ENCODE measurements at places on chromosomes 6 and 20.

GRCh38 chr6:37202788-37203491 is 33.0 kb downstream of the PIM1 start:
- no peak for DNase-seq

DNA sequence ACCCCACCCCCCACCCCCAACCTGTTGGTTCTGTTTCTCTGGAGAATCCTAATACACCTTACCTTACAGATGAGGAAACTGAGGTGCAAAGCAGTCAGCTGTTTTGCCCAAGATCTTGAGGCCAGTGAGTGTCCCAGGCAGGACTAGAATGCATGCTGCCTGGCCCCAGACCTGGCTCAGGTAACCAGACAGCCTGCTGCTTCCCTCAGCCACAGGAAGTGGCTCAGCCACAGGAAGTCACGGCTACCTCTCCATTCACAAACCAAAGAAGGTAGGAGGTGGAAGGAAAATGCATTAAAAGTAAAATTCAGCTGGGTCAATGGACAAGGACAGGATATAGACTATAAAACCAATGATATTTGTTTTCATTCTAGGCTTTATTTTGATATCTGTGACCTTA is 517.6 kb downstream of the CD83 start:
- no peak for DNase-seq

DNA sequence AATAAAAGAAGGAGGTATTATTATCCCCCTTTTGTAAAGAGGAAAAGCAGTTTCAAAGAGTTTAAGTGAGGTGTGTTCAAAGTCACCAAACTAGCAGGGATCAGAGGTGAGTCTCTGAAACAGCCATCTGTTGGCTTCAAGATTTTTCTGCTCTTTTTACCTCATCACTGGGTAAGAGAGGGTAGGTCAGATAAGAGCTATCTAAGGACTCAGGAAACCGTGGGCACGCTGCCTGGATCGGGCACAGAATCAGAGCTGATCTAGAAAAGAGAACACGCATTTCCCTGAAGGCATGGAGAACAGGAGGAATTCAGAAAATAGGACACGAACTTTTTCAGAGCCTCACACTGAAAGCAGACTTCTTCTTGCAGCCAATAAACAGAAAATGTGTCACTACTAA is 65.8 kb upstream of the LY86 start:
- DNase-seq = no peak

DNA sequence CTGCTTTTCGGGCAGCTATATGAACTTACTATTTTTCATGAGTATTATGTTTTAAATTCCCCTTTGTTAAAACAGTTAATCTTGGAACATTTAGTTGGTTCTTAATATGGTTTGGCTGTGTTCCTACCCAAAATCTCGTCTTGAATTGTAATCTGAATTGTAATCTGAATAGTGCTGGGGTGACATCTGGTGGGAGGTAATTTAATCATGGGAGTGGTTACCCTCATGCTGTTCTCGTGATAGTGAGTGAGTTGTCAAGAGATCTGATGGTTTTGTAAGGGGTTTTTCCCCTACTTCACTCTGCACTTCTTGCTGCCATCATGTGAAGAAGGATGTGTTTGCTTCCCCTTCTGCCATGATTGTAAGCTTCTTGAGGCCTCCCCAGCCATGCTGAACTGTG is 305.4 kb upstream of the MAP3K7 start:
- DNase-seq = no peak

- no peak for DNase-seq
These were observed 77.8 kb downstream of the DLL1 start for GRCh38 chr6:170212956-170213636.
